ENCODE measurements at places on chromosomes 6 and 20.

DNA sequence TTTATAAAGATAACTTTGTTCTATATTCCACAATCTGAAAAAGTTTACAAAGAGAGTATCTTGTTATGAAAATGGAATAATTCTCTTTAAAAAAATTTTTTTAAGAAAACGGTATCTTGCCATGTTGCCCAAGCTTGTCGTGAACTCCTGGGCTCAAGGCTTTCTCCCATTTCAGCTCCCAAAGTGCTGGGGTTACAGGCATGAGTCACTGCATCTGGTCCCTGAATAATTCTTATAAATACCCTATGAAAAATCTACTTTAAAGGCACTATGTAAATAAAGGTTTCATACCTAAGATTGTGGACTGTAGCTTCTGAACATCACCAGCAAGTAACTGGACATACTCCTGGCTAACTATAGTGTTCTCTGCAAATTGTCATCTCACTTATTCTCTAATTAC, 60.3 kb downstream of the SAMD3 start:
- DNase-seq, result no peak

DNA sequence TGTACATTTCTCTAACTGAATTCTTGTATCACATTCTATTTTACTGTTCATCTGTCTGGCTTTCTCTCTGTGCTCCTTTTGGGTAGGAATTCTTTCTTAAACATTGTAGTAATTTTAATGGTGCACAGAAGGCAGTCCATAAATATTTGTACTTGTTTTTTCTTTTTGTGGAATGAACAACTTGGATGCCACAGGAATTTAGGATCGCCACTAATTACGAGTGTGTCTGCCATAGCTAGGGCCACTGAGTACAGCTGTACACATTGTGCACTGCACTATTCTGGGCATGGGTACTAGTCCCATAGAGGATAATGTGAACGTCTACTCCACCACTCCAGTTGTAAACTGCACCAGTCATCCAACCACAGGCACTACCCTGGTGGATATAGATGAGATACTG, 39.3 kb upstream of the TMEM200A start:
- no peak for DNase-seq

DNA sequence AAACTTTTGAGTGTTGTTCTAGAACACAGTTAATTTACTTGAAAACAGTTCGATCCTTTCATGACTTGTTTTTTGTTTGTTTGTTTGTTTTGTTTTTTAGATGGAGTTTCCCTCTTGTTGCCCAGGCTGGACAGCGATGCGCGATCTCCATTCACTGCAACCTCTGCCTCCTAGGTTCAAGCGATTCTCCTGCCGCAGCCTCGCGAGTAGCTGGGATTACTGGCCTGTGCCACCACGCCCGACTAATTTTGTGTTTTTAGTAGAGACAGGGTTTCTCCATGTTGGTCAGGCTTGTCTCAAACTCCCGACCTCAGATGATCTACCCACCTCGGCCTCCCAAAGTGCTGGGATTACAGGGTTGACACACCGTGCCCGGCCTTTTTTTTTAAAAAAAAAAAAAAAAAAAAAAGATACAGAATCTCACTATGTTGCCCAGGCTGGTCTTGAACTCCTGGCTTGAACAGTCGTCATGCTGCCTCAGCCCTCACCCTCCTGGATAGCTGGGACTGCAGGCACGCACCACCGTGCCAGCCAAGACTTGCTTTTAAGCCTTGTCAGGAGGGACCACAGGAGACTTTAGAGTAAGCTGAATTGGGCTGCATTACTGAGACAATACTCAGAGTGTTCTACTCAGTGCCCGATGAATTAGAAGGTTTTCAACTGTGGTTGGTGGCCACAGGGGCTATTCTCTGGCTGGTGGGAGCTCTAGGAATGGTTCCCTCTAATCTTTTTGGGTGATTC, 76.7 kb upstream of the SLC22A16 start:
- DNase-seq, result no peak

DNA sequence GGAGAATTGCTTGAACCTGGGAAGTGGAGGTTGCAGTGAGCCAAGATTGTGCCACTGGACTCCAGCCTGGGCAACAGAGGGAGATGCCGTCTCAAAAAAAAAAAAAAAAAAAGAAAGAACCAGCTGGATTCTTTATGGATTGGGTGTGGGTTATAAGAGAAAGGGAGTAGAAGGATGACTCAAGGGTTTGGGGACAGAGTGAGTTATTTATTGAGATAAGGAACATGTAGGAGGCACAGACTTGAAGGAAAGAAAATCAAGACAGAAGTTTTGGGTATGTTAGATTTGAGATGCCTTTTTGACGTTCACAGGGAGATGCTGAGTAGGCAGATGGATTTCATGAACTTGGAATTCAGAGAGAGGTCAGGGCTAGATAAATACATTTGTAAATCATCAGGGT, 47.6 kb downstream of the KIZ start:
- DNase-seq, result peak; percentile 28

DNA sequence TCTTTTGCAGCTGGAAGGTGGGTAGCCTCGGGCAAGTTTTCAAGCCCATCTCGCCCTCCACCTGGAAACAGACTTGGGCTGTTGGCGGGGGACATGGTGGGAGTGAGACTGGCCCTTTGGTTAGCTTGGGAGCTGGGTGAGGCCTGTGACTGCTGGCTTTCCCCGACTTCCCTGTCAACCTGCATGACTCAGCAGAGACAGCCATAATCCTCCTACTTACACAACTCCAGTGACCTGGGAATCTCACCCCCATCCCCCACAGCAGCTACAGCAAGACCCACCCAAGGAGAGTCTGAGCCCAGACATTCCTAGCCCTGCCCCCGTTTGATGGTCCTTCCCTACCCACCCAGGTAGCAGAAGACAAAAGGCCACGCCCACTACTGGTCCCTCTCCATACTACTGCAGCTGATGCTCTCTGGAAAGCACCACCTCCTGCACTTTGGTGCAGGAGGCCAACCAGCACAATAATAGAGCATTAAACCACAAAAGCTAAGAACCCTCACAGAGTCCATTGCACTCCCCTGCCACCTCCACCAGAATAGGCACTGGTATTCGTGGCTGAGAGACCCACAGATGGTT, 188.4 kb downstream of the TRDN start:
- DNase-seq, result no peak

DNA sequence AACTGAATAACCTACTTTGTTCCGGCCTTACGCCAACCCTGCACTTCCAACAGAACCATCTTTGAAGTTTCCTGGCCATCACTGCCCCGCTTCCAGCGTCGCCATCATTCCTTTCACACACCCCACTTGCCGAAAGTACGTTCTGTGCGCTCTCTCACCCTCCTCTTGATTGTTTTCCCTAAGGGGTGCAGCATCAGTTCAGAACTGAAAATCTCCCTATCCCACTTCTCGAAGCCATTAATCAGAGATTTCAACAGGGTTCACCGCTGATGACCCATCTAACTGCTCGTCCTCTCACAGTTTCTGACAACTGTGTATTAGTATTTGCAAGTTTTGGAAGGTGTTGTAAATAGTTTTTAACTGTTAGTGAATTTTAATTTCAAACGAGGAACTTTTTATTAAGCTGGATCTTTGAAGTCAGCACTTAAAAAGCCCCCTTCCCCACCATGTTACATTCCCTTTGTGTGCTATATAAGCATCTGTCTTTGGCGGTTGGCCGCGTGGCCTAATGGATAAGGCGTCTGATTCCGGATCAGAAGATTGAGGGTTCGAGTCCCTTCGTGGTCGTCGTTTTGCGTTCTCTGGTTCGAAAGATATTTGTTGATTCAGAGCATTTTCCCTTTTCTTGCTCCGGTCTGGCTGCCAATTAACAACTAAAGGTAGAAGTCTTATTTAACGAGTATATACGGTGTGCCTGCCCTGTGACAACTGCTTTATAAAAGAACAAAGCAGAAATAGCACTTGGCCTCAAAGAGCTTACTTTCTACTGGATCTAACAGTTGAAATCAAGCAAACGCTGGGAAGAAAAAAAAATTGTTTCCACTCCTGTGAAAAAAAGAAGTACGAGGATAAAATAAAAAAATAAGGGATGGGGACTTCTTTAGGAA, 42.6 kb downstream of the TRIM27 start:
- peak; percentile 80 for DNase-seq

- no peak for DNase-seq
Measured at GRCh38 chr6:33164176-33164575, 28.1 kb downstream of the COL11A2 start.

DNA sequence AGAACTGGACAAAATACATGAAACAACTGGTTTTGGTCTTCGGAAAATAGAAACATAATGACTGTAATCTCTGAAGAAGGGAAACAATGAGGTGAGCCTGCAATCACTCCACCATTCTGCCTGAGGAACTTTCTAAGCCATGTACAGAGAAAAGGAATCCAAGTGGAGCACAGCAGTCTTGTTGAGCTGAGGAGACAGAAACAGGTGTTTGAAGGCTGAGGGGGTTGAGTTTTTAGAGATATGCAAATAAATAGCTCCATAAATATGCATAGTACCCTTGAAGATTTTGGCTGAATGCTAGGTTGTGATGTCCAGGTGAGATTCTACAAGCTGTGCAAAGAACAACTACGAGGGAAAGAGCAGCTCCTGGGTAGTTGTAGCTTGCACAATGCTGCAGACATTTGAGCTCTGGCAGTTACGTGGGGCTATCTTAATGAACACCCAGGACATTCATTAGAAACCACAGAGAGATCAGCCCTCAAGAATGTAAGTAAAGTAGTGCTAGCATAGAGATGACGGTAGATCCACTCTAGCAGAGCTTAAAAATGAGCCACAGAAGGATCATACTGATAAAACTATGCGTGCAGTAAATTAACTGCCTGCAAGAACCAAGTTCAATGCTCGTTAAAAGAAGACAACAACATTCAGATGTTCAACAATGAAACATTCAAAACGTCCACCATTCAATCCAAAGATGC, 24.3 kb downstream of the TUBB2B start:
- peak; percentile 47 for DNase-seq

DNA sequence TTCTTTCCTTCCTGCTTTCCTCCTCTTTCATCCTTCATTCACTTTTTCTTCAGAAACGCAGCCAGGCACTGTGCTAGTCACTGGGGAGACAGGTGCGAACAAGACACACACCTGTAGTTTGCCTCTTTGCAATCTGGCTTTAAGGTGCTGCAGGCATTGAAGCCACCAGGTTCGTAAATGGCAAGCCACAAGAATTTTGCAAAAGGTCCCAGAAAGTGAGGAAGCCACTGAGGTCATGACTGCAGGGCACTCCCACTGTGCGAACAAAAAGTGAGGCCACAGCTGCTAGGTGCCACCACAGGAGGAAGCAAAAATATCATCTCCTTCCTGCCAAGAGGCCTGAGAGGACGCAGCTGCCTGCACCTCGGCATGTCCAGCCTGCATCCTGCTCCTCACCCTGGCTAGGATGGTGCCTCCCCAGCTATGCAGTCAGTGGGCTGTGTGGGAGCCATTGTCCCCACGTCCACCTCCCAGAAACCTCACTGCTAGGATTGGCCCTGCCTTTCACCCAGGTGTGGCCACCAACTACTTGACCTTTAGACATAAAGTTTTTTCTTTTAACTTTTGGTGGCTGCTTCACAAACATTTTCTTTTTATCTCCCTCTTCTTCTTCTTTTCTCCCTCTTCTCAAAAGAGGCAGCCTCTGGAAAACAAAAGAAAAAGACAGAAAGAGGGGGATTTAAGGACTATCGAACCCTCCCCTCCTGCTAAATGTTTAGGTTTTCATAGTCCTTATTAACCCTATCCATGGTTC, 230.8 kb downstream of the BCAS1 start:
- DNase-seq, result no peak

GRCh38 chr6:111110036-111110435, 22.7 kb downstream of the SLC16A10 start:
- no peak for DNase-seq

GRCh38 chr6:74657011-74657410, 548.8 kb downstream of the COL12A1 start:
- no peak for DNase-seq

- DNase-seq, result no peak
Measured at GRCh38 chr6:136061701-136062100, 188.4 kb downstream of the MTFR2 start.

- no peak for DNase-seq
Measured at GRCh38 chr6:161792851-161793493, 519.1 kb upstream of the AGPAT4 start.

DNA sequence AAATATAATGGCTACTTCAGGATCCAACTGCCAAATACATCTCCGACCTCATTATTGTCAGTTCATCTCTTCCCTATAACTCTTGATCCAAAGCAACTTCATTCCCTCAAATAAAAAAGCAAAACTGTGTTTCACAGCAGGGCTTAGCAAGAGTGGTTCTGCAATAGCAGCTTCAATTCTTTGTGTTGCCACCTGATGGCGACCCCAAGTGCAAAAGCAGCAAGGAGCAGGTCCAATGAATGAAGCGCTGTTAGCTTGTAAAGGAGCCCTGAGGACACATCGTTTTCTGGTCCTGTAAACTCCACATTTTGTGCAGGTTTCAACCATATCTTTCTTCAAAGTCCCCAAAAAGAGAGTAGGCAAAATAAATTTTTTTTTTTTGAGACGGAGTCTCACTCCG, 19.6 kb downstream of the RTN4IP1 start:
- no peak for DNase-seq

GRCh38 chr6:170222498-170223471, 68.1 kb downstream of the DLL1 start:
- DNase-seq, result no peak

GRCh38 chr20:63748934-63749270, 9.3 kb downstream of the SLC2A4RG start:
- no peak for DNase-seq

DNA sequence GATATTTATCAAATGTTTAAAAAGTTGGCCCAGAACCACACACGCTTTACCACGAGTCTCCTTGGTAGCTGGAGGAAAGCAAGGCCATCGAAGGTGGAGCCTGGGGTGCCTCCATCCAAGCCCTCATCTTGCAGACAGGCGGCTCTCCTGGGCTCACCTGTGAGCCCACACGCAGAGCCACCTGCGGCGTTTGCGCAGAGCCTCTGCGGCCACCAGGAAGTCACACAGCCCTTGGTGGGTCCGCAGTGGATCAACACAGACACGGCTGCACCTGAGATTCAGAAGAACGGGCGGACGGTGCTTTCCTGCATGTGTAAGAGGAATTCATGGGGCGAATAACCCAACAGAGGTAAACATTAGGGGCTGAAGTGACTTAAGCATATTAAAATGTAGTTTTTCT, 24.5 kb upstream of the SMOC2 start:
- no peak for DNase-seq

DNA sequence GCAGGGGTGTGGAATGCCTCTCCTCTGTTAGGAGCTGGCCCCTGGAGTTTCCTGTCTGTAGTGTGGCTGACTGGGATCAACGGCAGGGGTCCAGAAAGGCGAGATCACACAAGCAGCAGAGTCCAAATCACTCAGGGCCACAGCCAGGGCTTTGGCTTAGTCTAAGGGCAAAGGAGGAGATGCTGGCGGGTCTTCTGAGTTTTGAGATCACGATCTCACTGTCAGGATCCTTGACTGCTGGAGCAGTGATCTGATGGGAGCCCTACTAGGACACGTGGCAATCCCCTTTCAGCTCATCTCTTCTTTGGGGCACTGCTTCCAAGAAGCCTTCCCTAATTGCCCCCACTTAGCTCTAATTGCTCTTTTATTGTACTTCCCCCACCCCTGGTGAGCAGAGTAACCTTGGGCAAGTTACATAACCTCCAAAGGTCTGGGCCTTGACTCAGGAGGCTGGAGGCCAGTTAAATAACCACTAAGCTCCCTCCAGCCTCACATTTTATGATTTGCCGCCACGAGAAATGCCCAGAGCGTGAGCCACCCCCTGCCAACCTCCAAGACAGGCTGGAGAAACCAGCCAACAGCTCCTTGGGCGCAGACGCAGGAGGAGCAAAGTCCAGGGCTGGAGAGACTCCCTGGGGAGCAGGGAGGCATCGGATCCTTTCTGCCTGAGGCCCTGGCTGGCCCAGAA, 12.0 kb downstream of the KCNK5 start:
- no peak for DNase-seq

Data from cardiac fibroblast (primary cell).